Stimulated activated CD4-positive, alpha-beta T cell treated with anti-CD3 and anti-CD28 coated beads, Interleukin-1b, Interleukin-23, amount 100 ng/mL, for 1 hour (primary cell): ENCODE measurements at places on chromosomes 4 and X.

DNA sequence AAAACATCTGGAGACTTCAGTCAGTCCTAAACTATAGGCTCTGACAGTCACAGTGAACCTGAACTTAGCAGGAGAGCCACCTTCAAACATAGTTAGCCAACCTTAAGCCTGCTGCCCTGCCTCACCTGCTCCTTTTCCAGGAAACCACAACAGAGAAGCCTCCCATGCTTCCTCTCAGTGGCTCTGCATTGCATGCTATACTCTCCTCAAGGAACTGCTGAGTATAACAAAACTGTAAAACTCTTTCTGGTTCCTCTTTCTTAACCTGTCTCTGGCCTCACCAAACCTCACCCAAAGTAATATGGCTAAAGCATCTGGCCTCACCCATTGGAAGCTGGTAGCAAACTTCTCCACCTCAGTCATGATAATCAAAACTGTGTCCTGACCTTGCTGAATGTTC, 122.1 kb downstream of the ANKRD50 start:
- no peak for DNase-seq

- no peak for DNase-seq
These were observed 28.3 kb downstream of the SEPTIN11 start for GRCh38 chr4:76977736-76978350.

DNA sequence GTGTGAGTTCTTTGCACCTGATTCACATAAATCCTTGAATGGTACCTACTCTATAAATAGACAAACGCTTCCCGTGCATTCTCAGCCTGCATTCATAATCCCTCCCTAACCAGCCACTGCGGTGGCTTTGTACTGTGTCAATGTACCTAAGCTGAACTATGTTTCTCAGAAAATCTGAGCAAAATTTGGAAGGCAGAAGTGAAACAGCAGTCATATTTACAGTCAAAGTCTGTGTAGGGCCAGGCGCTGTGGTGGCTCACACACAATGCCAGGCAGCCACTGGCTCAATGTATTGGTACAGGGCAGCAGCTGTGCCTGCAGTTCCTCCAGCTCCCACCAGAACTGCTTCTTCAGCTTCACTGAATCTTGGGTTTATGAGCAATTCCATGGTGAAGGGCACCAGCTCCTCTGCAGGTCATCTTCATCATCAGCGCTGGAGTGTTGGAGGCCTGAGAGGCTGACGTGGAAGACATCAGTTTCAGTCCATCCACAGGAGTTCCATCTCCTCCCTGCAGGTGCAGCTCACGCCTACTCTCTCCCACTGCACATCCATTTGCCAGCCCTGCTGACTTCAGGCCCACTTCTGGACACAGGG, 32.3 kb upstream of the IRF2 start:
- no peak for DNase-seq

- no peak for DNase-seq
These were observed 13.8 kb upstream of the GNPDA2 start for GRCh38 chr4:44740201-44740600.

- DNase-seq = no peak
These were observed 23.4 kb downstream of the ELF2 start for GRCh38 chr4:139153411-139154133.

DNA sequence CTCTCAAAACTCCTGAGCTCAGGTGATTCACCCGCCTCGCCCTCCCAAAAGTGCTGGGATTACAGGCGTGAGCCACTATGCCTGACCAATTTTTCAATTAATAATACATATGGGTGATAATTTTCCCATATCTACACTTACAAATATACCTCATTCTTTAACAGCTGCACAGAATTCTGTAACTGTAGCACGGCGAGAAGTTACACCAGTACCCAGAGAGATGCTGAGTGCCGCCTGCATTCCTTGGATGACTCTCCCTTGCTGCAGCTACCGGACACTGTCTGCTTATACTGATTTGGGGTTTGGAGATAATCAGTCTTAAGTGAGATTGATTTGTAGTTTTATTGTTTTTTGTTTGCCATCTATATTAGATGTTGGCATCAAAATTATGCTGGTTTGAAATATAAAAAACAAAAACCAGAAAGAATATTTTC, 5.8 kb downstream of the TIFA start:
- DNase-seq = no peak

GRCh38 chr4:142386449-142386848, 459.7 kb downstream of the INPP4B start:
- no peak for DNase-seq

GRCh38 chrX:626745-627509, 3.7 kb upstream of the SHOX start:
- DNase-seq = no peak

DNA sequence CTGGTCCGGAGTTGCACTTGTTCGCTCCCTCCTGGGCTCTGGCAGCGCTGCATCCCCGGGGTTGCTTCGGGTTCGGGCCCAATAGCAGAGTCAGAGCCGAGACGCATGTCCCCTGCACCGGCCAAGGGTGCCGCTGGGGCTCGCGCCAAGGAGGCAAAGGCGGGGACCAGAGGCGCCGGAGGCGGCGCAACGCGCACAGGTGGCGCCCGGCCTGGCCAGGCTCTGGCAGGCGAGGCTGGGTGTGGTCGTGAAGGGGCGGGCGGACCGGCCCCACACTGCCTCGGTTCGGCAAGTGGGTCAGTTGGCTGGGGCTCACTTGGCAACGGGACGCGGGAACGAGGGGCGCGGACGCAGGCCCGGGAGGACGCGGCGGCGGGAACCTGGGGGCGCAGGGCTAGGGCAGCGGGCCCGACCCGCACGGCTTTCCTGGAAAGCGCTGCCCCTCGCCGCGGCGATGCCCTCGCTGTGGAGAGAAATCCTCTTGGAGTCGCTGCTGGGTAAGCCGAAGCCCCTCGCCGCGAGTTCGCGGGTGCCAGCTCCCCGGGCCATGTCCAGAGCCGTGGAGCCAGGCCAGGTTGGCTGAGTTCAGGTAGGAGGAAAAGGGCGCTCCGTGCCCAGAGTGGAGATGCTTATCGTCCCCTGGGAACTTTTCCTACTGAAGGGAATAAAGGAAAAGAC, at the start of gene CWH43:
Gene CWH43 (plus strand): TSS at position 300 of the 678 bp plus-strand sequence. CDS start 155 bp downstream, at position 455.
- DNase-seq = no peak

DNA sequence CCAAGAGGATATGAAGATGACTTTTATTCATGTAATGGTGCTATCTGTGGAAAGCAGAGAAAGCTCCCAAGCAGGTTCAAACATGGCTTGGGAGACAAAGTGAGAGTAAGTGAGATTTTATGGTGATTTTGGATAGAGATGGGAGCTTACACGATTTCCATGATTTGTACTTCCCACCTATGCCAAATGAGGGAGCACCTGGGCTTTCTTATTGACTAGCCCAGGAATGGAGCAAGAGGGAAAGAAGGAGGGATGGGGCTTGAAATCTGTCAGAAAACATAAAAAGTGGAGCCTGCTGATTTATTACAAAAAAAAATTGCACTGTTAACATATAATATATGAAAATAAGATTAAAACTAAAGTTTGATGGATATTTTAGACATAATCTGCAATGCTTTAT, 703.5 kb upstream of the PABPC4L start:
- no peak for DNase-seq

GRCh38 chrX:30883138-30883537, 5.9 kb downstream of the TAB3 start:
- no peak for DNase-seq

DNA sequence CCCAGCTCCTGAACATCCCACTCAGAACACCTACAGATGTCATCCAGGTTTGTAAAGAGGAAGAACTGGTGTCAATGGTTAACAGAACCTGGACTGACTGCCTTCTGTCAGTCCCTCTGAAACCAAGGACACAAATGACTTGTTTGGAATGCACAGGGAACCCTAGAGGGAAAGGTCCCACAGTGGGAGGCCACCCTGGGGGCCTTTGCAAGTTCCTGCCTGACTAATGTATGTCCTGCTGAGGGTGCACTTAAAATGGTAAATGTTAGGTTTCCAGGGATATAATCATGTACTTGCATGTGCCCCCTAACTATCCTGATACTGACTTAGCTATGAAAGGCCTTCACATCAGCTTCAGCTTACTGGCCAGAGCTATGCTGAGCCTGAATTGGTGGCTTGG, 15.0 kb upstream of the XAGE2 start:
- DNase-seq = no peak

DNA sequence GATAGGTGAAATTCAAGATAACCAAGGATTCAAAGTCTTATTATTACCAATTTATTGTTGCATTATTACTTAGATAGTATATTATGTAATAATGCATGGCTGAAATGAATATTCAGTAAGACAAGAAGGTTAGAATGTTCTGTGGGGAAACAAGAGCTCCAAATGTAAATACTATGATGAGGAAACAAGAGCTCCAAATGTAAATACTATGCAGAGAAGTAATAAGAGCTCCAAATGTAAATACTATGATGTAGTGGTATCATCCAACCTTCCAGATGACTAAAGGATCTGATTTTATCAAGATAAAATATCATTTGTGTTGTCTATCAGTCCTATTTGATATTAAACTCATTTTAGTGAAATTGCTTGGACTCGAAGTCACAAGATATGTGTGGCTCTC, 82.2 kb upstream of the PCDH18 start:
- no peak for DNase-seq

GRCh38 chrX:68571610-68572311, 72.9 kb downstream of the YIPF6 start:
- no peak for DNase-seq

- DNase-seq = no peak
These were observed 6.7 kb upstream of the GABRE start for GRCh38 chrX:151981129-151981528.

DNA sequence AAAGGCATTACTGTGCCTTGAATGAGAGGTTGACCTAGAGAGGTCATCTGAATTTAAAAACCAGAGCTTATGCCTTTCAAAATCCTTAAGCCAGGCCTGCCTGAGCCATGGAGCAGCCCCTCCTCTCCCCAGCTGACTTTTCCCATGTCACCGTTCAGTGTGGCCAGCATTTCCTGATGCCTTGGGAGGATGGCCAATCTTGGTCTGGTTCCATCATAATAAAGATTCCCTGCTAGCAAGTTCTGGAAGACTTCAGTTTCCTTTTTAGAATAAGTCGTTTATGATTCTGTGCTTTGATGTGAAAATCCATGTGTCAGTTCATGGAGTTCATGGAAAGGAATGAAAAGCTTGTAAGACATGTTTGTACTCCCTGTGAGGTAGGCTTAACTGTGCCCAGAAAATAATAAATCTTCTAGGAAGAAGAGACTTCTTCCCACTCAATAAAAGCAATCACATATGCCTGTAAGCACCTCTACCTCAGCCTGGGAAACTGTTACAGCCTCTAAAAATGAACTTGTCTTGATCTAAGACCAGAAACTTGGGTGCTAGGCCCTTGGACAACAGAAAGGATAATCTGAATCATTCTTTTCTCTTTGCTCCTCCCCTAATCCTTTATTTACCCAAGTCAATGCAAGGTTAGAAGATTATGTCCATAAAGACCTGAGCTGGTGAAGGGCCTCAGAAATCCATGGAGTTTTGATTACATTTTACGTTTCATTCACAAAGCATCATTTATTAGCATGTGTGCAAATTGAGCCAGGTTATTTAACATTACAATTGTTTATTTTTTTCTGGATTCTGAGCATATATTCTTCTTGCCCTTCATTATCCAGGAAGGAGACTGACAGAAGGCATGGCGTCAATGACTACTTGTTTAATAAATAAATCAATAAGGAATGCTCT, 84.0 kb upstream of the TBC1D9 start:
- no peak for DNase-seq

DNA sequence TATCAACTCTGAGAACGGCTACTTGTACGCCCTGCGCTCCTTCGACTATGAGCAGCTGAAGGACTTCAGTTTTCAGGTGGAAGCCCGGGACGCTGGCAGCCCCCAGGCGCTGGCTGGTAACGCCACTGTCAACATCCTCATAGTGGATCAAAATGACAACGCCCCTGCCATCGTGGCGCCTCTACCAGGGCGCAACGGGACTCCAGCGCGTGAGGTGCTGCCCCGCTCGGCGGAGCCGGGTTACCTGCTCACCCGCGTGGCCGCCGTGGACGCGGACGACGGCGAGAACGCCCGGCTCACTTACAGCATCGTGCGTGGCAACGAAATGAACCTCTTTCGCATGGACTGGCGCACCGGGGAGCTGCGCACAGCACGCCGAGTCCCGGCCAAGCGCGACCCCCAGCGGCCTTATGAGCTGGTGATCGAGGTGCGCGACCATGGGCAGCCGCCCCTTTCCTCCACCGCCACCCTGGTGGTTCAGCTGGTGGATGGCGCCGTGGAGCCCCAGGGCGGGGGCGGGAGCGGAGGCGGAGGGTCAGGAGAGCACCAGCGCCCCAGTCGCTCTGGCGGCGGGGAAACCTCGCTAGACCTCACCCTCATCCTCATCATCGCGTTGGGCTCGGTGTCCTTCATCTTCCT, 2.7 kb downstream of the PCDH10 start:
- no peak for DNase-seq

GRCh38 chr4:26474551-26474950, 15.7 kb downstream of the CCKAR start:
- DNase-seq = no peak

GRCh38 chr4:150123796-150124677, 45.8 kb downstream of the DCLK2 start:
- DNase-seq = no peak

DNA sequence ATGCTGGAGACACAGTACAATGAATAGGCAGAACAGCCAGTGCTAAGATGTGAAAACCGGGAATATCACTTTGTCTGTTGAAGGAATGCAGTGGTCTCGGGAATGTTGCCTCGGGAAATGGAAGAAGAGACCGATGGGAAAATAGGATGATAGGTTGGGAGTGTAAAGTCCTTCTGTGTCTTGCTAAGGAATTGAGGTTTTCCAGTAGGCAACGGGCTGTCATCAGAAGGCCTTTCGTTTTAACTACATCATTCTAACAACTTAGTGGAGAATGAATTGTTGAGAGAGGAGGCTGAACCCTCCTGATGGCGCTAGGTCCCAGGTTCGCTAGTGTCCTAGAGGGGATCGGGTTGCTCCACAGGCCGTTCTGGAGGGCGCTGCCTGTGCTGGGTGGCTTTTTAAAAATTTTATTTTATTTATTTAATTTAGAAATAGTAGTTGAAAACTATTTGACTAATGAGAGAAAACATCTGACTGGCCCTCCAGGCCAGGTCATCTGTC, 730 bp downstream of the VBP1 start:
- no peak for DNase-seq
